ENCODE measurements at places on chromosomes 7 and 10.

GRCh38 chr7:7351832-7352231 lies 169.5 kb downstream of the C1GALT1 start:
- DNase-seq: no peak

DNA sequence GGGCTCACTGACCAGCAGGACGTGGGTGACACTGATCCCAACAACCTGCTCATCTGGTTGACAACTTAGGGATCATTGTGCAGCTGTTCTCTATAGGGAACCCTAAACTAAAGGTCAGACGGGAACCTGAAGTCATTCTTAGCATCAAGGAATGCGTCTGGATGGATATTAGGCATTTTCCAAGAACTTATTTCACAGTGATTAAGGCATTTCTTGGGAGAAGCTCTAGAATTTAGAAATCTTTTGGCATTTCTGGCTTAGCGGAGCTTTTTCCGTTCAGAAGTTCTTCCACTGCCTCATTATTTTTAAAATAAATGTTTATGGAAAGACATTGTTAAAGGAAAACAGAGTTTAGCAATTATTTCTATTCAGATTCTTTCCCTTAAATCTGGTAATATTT lies 303.3 kb upstream of the IGFBP3 start:
- DNase-seq: no peak

DNA sequence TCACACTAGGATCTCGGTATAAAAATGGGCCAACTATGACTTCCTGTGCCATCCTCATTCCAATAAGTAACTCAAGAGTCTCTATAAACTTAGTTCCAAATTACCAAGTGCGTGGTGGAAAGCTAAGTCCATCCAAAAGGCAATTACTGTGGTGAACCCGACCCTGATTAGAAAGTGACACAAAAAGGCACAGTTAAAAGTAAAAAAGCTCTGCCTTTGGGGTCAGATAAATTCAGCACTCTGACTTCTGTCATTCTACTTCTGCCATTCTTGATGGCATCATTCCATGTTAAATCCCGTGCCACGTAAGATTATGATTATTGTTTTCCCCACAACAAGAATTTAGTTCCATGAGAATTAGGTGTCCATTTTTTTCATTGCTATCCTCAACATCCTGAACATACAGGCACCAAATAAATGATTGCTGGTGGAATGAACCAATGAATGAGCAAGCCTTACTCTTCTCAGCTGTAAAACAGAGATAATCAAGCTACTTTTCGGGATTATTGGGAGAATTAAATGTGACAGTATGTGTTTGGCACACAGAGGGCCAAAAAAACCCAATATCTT lies 877 bp downstream of the NCOA4 start:
- no peak for DNase-seq

DNA sequence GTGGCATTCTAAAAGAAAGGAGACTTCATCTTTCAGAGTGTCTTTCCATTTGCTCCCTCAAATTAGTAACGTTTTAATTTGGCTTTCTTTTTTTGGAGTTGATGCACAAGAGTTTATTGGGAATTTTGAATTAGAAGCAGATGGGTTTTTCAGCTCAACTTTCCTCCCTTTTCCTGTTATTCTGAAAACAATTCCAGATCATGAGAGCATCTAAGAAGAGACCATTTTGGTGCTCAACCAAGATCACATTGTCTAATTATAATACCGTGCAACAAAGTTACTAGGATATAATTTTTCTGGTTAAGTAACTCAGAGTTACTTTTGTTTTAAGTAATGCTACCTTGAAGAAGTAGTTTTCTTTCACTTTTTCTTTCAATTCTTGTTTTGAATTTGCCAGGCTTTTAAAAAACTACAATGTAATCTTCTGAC lies 396.6 kb upstream of the KLF6 start:
- DNase-seq: no peak

DNA sequence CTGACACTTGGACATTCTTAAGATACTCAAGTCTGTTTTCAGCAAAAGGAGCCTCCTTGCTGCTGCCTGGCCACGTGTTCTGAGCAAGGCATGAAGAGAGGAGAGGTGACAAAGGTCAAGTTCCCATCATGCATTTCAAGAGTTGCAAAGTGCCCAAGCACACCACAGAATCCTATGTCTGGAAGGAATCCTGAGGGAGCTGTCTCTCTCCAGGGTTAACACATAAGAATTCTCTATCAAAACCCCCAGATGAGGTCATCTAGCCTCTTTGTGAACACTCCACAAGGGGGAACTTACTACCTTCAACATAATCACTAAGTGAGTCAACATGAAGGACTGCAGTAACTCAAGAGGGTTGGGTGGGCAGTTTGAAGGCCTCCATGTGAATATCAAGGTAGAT lies 155.5 kb downstream of the RNF216 start:
- DNase-seq: no peak

DNA sequence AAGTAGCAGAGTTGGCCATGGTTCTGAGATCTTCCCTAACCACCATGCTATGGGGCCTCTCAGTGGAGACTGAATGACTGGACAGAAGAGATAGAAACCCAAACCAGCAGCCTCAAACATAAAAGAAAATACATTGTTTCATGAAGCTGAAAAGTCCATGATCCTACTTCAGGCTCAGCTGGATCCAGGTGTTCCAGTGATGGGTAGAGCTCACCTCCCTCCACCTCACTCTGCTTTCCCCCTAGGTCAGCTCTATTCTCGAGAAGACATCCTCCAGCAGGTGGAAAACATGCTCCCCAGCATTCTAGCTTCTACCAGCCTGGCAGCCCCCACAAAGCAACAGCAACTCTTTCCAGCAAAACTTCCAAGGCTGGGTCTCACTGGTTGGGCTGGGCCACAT lies 132.1 kb downstream of the OAT start:
- no peak for DNase-seq

GRCh38 chr10:23613900-23614299 lies 175.0 kb downstream of the OTUD1 start:
- DNase-seq: no peak

DNA sequence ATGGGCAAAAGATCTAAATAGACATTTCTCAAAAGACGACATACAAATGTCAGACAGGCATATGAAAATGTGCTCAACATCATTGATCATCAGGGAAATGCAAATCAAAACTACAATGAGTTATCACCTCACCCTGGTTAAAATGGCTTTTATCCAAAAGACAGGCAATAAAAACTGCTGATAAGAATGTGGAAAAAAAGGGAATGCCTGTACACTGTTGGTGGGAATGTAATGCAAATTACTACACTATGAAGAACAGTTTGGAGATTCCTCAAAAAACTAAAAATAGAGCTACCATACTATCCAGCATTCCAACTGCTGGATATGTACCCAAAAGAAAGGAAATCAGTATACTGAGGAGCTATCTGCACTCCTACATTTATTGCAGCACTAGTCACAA lies 18.0 kb downstream of the GSDME start:
- DNase-seq: no peak

DNA sequence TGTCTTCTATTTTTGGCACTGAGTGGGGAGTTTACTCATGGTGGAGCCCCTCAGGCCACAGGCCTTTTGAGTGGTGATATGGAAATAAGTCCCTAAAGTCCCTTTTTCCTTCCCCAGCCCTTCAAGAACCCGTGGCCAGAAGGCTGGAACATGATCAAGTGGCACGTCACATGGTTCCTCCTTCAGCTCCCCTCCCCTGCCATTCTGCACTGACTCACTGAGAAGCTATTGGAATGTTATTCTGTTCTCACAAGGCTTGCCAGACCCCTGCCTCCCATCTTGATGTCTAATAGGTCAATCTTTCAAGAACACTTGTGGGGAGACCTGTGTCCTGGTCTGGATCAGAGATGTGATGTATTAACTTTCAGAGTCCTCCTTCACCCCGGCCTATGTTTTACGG lies 279.8 kb downstream of the SEC23IP start:
- DNase-seq: no peak

DNA sequence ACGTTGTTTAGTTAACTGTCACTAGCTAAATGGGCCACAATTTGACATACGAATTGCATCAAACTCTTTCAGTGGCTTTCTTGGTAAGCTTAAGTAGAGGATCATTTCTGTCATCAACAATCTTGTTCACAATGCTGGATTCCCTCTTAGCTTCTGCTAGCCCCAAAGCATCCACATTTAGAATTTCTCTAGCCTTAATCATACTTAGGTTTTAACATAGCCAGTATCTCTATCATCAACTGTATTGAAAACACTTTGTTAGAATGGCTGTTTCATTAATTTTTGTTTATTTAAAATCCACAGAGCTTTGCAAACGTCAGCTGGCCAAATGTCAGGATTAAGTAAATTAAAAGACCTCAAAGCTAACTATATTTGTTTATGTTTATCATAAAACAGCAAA lies 41.1 kb downstream of the ABRAXAS2 start:
- no peak for DNase-seq

DNA sequence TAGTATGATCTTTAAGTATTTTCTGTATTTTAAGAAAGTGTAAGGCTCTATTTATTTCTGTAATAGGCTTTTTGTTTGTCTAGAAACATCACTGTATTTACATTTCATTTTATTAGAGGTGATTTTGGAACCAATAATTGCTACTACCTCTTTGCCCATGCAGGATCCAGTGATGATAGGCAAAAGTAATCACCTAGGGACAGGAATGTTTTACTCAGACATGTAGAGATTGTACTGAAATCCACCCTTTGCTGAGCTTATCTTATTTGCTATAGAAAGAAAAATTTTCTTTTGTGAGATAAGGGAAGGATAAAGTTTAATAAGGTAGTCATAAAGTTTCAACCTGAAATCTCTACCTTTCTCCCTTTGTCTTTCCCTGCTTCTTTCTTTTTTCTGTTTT lies 73.5 kb downstream of the MKLN1 start:
- no peak for DNase-seq

DNA sequence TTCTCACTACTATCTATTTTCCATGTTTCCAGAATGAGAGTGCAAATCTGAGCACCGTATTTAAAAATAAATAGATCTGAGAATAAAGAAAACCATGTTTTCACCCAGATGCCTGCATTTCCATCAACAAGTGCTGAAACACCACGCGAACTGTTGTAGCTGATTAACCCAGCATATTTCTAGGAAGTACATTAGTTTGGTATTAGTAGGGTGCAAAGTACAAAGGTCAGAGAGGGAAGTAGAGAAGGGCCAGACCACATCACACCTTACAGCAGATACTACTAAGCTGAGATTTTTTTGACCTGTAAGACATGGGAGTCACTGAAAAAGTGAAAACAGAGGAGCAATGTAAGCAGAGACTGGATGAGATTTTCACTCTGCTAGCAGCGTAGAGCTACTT lies 181.3 kb downstream of the IMMP2L start:
- DNase-seq: no peak

DNA sequence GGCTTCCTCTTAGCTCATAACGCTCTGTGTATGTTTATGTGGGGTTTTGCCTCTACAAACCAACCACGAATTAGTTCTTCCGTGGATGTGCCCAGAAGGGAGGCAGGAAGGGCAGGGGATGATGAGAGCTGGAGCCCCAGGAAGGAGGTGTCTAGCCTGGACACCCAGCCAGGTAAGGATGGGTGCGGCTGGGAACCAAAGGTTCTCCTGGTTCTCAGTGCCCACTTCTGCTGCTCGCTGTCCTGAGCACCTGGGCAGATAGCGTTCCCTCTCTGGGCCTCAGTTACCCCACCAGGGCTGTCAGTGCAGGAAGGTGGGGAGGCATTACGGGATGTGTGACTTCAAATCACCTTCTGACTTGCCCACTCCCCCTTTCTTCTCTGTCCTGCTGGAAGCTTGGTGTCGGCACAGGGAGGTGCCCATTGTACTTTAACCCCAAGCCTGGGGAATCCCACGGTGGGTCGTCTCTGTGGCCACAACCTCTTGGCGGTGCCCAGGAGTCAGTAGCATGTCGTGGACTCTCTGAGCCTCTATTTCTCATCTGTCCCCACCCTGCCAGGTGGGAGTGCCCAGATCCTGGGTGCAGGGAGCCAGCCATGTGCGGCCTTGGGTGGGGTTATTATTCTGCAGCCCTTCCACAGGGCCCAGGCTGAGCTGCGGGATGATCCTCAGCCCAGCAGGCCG lies 18.7 kb upstream of the PCBD1 start:
- DNase-seq: no peak

GRCh38 chr7:42932811-42933591 lies 825 bp downstream of the MRPL32 start:
- no peak for DNase-seq

GRCh38 chr7:121745856-121746255 lies 127.1 kb upstream of the PTPRZ1 start:
- DNase-seq: no peak

DNA sequence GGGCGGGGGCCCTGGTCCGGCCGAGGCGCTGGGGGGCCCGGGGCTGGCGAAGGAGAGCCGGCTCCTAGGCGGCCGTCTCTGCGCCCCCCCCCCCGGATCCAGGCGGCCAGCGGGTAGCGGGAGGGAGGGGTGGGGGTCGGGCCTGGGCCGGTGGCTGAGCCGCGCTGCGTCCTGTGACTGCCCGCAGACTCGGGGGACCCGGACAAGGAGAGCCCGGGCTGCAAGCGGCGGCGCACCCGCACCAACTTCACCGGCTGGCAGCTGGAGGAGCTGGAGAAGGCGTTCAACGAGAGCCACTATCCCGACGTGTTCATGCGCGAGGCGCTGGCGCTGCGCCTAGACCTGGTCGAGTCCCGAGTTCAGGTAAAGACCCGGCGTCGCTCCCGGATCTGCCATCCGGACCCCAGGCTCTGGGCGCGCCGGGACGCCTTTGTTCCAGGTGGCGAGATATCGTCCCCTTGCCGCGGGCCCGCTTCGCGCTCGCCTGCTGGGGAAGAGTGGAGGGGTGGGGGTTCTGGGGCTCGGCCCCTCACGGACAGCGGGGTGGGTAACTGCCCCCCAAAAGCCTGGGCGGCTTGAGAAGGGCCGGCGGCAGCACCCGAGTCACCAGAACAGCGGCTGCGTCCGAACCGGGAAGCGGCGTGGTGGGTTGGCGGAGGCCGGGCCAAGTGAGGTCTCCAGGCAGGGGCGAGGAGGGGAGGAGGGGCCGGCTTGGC lies 819 bp downstream of the UNCX start:
- no peak for DNase-seq

- no peak for DNase-seq
Measured at GRCh38 chr10:22618078-22618785, 96.1 kb downstream of the PIP4K2A start.

GRCh38 chr7:26493737-26494428 lies 202.2 kb downstream of the SNX10 start:
- DNase-seq: no peak

DNA sequence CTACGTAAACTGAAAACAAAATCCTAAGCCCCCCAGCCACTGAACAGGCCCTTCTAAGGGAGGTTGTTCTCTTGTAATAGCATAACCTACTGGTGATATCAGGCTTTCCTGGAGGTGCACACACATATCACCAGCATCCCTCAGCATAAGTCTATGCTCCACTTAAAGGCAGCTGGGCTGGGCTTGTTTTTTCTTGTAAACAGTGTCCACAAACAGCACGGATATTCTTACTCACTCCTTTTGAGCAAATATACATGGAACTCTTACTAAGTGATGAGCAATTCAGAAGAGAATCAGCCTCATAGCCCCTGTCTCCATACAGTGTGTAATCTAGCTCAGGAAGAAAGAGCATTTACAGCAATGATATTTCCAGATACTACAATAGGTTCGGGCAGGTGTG lies 2.4 kb downstream of the LRIT1 start:
- no peak for DNase-seq

GRCh38 chr7:66205741-66206090 lies 582 bp downstream of the TPST1 start:
- DNase-seq: no peak

GRCh38 chr7:143321734-143322133 lies 5.8 kb downstream of the CLCN1 start:
- no peak for DNase-seq
